Daoy (cell line): ENCODE measurements at places on chromosomes 13 and 19. TPM values are rescaled to one million over a fixed set of nuclear protein-coding genes. Genes with fewer than 3 reads are reported as not detected.

USHBP1 gene
- total RNA-seq, result not detected in 2 replicates

TDRD12 gene
- 0.29 TPM in 1 of 2 replicates, not detected in the other for total RNA-seq

ZNF441 gene
- total RNA-seq, result 2.3 and 4.1 TPM in 2 replicates

SLC1A6 gene
- 1.4 TPM in 1 of 2 replicates, not detected in the other for total RNA-seq

HIPK4 gene
- total RNA-seq, result under 0.01 TPM in 1 of 2 replicates, not detected in the other

OR4F17 gene
- total RNA-seq, result not detected in 2 replicates

TNPO2 gene
- total RNA-seq, result 18.2 and 24.0 TPM in 2 replicates

APLP1 gene
- total RNA-seq, result 2.5 and 6.5 TPM in 2 replicates

JAK3 gene
- total RNA-seq, result 0.06 and 0.09 TPM in 2 replicates

WDR88 gene
- total RNA-seq, result not detected in 2 replicates

ZNF615 gene
- total RNA-seq, result 5.7 and 6.7 TPM in 2 replicates

PABPC3 gene
- total RNA-seq, result 0.63 TPM in 1 of 2 replicates, not detected in the other

NALCN gene
- 0.27 TPM in 1 of 2 replicates, not detected in the other for total RNA-seq

MCEMP1 gene
- total RNA-seq, result not detected in 2 replicates

ANGPTL8 gene
- not detected in 2 replicates for total RNA-seq

IQCN gene
- 0.74 and 12.6 TPM in 2 replicates for total RNA-seq
